ENCODE measurements at places on chromosomes 4 and X. TPM values are rescaled to one million over a fixed set of nuclear protein-coding genes. Genes with fewer than 3 reads are reported as not detected.

- no peaks in the 10 kb centered on the region for H3K4me1 ChIP-seq
- no peaks in the 10 kb centered on the region for H3K27me3 ChIP-seq
- H3K36me3 ChIP-seq: peaks cover 6% of the 10 kb centered on the region
- no peak overlapping the region for H3K27ac ChIP-seq
- H3K4me3 ChIP-seq: no peak overlapping the region
- no peak for DNase-seq
Measured at GRCh38 chr4:102263024-102263787, 82.1 kb downstream of the SLC39A8 start.

GRCh38 chr4:99090481-99091215 lies 2.1 kb upstream of the ADH5 start:
- H3K4me1 ChIP-seq: peaks cover 20% of the 10 kb centered on the region
- H3K27me3 ChIP-seq: no peaks in the 10 kb centered on the region
- H3K4me3 ChIP-seq: peak overlapping the region; percentile 76
- peaks cover 2% of the 10 kb centered on the region for H3K36me3 ChIP-seq
- DNase-seq: no peak
- peak overlapping the region; percentile 96 for H3K27ac ChIP-seq

DNA sequence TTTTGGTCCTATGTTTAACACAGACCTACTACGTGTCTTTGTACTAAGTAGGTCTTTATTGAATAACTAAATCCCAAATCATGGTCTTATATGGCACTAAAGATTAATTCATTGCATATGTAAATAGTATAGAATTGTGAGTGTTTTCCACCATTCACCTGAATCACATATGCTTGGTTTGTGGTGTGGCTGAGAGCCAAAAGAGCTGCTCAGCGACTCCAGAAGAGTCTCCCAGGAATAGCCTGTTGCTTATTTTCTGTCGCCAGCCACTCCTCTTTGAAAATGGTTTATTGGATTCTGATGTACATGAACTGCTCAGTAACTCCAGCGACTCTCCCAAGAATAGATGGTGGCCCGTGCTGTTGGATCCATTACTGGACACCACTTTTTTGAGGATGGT lies 184.5 kb downstream of the CLCN4 start:
- DNase-seq: no peak
- no peaks in the 10 kb centered on the region for H3K27me3 ChIP-seq
- H3K27ac ChIP-seq: no peak overlapping the region
- H3K36me3 ChIP-seq: no peaks in the 10 kb centered on the region
- H3K4me1 ChIP-seq: no peaks in the 10 kb centered on the region
- H3K4me3 ChIP-seq: no peak overlapping the region

DNA sequence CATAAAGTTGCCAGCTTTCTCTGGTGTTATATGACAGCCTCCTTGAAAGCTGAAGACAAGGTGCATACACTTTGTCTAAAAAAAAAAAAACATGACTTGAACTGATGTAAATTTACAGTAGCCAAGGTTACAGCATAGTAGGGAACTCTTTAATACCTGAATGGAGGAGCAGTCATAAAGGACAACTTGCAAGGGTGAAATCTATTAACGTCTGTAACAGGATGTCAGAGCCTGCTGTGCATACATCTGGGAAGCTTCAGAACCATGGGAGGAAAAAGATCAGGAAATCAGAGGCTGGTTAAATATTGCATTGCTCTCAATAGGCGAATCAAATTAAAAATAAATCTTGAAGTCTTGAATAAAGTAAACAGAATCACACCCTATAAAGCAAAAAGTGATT lies 484.0 kb upstream of the CTSO start:
- no peak overlapping the region for H3K27ac ChIP-seq
- H3K4me1 ChIP-seq: no peaks in the 10 kb centered on the region
- no peaks in the 10 kb centered on the region for H3K36me3 ChIP-seq
- H3K27me3 ChIP-seq: no peaks in the 10 kb centered on the region
- H3K4me3 ChIP-seq: no peak overlapping the region
- DNase-seq: no peak

DNA sequence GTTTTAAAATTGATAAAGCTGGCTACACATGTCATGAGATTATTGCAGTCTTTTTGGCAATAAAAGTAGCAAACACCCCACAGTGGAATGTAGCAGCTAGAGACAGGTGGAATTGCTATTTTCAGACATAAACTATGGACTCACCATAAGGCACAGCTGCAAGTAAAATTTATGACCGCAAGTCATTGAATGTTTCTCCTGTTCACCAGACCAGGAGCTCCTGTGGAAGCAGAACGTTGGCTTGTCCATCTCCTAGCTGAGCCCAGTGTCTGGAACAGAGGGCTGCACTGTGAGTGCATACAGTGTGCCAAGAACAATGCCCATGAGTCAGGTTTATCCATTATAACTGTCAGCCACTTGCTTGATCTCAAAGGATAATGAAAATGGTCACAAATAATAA lies 538.2 kb downstream of the INPP4B start:
- H3K27ac ChIP-seq: no peak overlapping the region
- no peaks in the 10 kb centered on the region for H3K27me3 ChIP-seq
- H3K36me3 ChIP-seq: no peaks in the 10 kb centered on the region
- no peak for DNase-seq
- no peak overlapping the region for H3K4me3 ChIP-seq
- H3K4me1 ChIP-seq: no peaks in the 10 kb centered on the region

Gene GPRASP3
- total RNA-seq: 4.3 TPM

Data from upper lobe of right lung (tissue), 1 donor.